ENCODE measurements at places on chromosomes 12 and 14.

DNA sequence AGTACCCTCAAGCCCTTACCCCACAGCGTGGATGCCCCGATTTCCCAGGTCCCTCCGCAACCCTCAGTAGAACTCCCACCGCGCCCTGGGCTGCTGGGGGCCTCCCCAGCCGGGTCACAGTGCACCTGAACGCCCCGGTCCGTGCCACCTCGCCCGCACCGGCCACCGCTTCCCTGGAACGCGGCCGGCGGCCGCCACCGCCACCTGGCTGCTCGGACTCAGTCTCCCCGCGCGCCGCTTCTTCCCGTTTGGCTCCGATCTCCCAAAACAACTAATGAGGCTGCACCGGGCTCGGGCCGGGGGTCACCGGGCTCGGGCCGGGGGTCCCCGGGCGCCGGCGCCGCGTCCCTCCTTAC lies 1.0 kb downstream of the ITPK1 start:
- no peak for DNase-seq

DNA sequence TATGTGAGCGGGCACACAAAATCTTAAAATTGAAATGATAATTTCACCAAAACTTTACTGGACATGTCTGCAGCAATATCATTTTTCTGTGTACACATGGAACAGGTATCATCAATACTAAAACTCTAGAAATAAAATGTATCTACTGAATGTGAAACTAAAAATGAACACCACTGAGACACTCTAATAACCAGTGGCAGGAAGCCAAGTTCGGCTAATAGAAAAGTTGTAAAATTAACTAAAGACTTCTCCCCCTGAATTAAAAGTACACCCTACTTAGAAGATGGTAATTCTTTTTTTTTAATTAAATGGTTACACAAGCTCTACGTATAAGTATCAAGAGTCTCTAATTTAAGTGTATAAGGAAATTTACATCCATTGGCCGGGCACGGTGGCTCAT lies 227.2 kb downstream of the MED13L start:
- no peak for DNase-seq

DNA sequence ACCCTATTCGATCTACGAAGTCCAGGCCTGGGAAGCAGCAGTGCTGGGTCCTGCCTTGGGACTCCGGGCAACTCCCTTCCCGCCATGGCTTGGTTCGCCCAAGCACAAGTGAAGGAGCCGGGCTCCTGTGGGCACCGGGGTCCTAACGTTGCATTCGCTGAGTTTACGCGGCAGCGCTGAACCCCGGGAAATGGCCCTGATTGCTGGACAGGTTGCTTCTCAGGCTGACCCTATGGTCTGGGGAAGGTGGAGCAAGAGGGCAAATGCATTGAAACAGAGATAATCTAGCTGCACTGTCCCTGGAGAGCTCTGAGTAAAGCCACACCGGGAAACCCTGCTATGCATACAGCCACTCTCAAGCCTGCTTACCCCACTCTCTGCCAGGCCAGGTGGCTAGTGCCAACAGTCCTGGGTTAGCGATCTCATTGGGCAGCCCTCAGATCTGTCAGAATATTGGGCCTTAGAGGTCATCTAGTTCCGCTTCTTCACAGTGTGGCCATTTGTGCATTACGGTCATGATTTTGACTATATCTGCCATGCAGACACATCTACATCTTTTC lies 11.3 kb downstream of the SYNE3 start:
- no peak for DNase-seq

- DNase-seq = peak; percentile 71
Measured at GRCh38 chr12:92408072-92408900, 262.6 kb upstream of the BTG1 start.

DNA sequence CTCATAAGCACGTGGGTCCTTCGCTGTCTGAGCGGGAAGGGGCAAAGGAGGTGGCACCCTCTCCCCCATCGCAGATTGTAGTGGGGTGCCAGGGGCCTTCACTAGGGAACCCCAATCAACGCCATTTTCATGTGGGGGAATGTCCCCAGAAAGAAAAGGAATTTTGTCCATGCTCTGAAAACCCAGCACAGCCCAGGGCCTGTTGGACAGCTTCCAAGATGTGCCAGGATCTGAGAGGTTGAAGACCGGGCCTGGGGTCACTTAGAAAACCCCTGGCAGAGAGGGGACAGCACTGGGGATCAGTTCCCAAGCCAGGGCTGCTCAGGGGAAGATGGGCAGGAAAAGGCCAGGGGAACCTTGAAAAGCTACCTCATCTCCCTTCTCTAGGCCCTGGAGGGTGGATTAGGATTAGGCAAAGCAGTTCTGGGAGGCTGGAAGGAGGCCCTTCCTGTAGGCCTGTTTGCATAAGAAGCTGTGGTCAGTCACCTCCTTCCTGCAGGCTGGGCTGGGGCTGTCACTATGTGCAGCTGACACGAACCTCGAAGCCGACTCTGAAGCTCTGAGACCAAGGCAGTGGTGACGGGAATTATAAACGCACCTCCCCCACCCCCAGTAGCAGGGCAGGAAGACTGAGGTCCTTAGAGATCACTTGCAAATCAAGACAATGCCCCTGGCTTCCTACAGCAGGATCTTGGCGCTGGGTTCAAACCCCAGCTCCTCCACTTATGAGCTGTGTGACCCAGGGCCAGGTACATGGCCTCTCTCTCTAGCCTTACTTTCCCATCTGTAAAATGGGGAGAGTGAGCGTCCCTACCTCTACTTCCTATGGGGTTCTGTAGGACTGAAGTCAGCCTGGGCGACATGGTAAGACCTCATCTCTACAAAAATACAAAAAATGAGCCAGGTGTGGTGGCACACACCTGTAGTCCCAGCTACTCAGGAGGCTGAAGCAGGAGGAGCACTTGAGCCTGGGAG lies 29.0 kb downstream of the TESC start:
- DNase-seq = peak; percentile 89

DNA sequence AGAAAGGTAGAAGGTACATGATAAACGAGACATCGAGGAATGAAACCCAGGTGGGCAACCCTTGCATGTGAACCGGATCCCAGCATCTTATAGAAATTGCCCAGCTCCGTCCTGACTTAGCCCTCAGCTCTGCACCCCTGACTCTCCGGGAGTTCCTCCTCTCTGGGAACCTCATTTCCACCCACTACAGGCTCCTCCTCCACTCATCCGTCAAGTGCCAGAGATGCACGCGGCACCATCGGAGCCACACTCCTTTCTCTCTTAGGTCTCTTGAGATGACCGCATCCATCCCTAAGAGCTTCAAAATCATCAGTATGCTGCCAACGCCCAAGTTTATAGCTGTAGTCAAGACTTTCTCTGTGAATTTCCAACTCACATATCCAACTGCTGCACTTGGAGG lies 84.7 kb downstream of the TTC7B start:
- no peak for DNase-seq

GRCh38 chr12:12441429-12441807 lies 84.5 kb downstream of the BORCS5 start:
- DNase-seq = no peak

DNA sequence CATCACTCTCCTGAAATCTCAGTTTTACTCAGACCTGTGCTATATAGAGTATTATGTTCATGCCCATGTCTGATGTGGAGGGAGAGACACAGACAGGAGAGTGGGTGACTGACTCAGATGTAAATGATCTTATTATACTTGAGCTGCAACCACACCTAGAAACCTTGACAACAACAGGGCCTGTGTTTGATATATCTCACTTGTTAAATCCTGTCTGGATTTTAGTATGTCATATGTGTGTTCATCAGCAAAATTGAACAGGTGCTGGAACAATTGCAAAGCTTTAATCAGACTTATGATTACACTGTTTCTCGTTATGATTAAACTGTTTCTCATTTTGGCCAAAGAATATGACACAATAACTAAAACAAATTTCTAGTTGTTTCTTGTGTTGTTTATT lies 37.7 kb downstream of the DIP2B start:
- DNase-seq = no peak

GRCh38 chr12:58479401-58479800 lies 440.9 kb downstream of the LRIG3 start:
- no peak for DNase-seq

- DNase-seq = no peak
Measured at GRCh38 chr12:67621112-67621511, 27.4 kb upstream of the DYRK2 start.

- no peak for DNase-seq
Measured at GRCh38 chr14:91737619-91738018, 5.7 kb upstream of the CATSPERB start.

DNA sequence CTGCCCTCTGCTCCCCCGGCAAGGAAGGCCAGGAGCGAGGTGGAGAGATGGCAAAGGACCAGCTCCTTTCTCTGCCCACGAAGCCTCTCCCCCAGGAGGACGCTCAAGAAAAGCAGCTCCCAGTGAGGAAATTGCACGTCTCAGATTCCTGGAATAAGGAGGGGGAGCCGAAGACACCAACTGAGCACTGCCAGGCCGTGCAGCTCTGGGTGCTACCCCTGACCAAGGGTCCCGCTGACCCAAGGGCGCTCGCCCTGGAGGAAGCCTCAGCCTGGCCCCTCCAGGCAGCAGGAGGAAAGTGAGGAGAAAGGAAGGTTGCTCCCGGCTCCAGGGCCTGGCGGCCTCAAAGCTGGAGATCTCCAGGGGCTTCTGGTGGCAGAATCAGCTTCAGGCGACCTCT lies 174.1 kb upstream of the SFSWAP start:
- no peak for DNase-seq

- peak; percentile 69 for DNase-seq
Measured at GRCh38 chr14:20563971-20564370, 3.1 kb upstream of the RNASE9 start.

GRCh38 chr14:62501021-62501750 lies 544.1 kb downstream of the KCNH5 start:
- DNase-seq = no peak

DNA sequence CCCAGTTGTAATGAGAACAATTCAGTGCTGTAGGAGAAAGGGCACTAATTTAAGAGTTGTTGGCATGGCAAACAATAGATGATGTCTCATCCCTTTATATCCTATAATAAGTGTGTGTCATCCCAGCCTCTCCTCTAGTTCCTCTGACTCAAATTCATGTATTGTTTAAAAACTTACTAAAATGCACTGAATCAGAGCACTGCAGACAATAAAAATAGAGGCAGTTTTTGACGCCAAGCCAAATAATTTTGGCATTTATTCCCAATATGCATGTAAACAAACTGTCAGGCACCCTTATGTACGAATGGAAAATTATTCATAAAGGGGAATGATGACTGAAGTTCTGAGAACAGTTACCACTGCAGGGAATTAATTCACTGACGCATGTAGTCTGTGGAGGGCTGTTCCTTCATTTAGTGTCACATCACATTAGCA lies 57.9 kb upstream of the TMX1 start:
- no peak for DNase-seq

- DNase-seq = no peak
Measured at GRCh38 chr14:100328495-100329163, 5.5 kb downstream of the SLC25A47 start.

DNA sequence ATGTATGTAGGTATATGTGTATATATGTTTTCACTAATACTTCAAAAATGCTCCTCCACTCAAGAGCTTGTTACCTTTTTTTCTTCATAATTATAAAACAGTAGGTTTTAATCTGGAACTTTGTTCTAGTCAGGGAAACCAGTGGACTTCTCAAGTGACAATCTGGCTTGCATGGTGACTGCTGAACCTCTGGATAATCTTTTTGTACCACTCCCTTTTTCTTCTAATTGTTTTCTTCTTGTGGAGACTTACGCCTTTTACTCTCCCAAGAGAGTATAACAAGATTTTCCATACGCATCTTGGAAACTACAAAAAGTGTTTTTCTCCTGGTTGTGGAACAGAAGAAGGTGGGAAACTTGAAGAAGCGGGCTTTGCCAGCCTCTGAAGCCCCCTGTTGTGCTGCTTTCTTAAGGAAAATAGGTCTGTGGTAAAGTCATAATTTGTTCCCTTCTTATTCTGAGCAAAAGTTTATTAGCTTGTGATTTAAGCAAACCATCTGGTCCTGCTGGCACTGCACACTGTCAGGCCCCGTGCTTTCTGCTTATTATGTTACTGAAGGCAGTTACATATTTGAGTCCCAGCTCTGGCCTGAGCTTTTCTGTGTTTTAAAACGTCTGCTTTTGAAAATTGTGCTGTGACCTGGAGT lies 291.8 kb downstream of the ERC1 start:
- DNase-seq = no peak

DNA sequence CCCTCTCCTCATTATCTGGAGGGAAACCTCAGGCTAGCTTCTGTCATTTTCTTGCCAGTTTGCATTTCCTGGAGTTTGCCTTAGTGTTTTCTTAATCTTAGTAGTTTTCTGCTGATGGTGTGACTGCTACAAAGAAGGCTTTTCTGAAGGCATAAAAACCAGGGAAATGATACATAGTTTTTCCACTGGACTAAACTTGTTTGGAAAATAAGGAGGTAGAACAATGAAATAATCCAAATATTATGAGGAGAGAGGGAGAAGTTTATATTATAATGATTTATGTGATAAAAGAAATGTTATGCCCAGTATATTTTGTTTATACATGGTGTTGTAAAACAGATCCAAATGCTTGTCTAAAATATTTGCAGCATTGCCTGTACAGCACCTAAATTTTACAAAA lies 22.2 kb downstream of the DAAM1 start:
- no peak for DNase-seq

DNA sequence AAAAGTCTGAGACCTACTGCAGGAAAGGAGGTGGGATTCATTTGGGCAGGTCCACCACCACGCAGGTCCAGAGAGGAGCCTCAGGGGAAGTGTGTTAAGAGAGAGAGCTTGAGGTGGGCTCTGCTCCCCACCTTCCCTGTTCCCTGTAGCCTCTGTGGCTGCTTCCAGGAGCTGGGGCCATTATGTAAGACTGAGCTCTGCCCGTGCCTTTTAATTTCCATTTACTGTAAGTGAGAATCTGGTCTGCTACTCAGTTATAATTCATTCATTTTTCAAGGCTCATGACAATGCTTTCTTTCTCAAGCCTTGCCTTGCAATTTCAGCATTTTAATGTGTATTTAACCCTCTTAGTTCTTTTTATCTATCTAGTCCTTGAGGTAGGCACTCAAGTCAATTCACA lies 8.3 kb downstream of the SLC4A8 start:
- DNase-seq = peak; percentile 25

Measured in hematopoietic multipotent progenitor cell treated with erythropoietin and hydrocortisone succinate and interleukin-3 and kit ligand, for 4 days (in vitro differentiated cells).